CD14-positive monocyte (primary cell): ENCODE measurements at places on chromosomes 5 and 9.

DNA sequence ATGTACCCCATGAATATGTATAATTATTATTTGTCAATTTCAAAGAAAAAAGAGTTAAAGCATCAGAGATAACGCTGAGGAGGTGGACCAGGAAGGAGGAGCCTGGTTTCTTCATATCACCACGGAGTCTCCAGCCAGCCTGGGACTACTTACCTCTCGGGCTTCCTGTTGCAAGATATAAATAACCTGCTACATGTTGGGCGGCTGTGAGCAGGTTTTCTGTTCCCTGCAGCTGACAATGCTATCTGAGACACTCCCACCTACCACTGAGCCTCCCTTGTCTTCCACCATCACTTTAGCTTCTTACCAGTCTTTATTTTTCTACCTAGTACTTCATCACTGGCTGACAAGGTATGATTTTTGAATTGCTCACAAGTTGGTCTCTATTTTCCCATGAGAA lies 102.7 kb upstream of the CPEB4 start:
- DNase-seq, result no peak

- no peak for DNase-seq
Observed at GRCh38 chr9:135215571-135216161, 128.2 kb downstream of the OLFM1 start.

DNA sequence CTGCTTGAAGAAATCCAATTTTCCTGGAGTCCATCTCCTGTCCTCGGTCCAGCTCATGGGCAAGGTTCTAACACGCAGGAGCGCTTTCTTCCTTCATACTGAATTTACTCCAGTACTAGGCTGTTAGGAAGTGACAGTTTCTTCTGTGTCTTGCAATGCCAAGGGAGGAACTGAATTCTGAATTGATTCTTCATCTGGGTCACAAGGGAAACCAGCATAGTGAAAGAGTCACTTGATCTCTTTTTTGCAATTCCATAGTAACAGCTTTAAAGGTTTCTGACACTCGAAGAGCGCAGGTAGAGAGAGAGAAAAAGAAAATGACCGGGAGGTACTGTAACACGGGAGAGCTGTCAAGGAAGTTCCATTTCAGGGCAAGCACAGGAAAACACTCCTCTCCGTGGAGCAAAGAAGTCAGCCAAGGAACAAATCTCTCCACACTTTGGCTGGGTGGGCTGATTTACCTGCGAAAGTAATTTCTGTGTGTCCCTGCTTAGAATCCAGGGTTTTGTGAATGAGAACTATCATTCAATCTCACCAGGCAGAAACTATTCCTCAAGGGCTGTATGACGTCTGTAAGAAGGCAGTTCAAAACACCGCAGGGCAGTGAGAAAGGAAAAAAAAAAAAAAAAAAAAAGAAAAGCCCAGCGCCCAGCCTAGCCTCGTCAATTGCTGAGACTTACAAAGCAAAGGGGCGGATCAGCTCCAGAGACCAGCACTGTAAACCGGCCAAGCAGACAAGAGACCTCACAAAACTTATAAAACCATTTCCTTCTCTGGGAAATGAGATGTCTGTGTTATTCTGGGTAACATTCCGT lies 617.8 kb downstream of the PDE4D start:
- DNase-seq, result peak; percentile 13

DNA sequence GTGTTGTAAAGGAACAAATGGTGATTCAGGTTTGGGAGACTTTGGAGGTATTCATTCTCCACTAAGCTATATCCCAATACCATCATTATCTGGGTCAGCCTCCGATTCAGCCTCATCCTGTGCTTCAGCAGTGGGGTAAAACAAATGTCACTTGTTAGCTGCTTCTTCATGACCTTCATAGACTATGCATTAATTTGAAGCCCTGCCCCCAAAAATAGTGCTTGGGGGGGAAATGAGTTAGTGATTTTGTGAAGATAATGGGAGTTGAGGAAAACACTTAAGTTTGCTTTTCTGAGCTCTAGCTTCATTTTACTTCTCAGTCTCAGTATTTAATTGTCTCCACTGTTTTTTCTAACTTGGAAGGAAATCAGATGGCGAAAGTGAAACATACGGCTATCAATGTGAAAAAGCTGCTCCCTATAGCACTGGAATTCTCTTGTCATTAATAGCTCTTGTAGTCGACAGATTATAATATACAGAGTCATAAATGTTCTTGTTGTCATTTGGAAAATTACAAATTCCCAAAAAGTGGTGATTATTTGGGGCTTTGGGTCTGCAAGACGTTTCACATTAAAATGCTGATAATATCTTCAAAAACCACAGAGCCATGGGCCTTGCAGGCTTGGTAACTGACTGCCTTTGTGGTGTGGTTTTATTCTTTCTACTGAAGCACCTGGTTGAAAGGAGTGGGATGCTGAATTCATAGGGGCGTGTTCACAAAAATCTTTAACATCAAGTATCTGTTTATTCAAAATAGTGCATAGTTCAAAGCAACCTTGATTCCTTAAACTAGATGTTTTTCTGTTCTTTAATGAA lies 40.0 kb downstream of the PIK3R1 start:
- peak; percentile 19 for DNase-seq

- DNase-seq, result no peak
Observed at GRCh38 chr9:30622561-30622960, 1761.9 kb upstream of the ACO1 start.

- no peak for DNase-seq
Observed at GRCh38 chr9:108645520-108645919, 210.3 kb downstream of the ACTL7B start.

DNA sequence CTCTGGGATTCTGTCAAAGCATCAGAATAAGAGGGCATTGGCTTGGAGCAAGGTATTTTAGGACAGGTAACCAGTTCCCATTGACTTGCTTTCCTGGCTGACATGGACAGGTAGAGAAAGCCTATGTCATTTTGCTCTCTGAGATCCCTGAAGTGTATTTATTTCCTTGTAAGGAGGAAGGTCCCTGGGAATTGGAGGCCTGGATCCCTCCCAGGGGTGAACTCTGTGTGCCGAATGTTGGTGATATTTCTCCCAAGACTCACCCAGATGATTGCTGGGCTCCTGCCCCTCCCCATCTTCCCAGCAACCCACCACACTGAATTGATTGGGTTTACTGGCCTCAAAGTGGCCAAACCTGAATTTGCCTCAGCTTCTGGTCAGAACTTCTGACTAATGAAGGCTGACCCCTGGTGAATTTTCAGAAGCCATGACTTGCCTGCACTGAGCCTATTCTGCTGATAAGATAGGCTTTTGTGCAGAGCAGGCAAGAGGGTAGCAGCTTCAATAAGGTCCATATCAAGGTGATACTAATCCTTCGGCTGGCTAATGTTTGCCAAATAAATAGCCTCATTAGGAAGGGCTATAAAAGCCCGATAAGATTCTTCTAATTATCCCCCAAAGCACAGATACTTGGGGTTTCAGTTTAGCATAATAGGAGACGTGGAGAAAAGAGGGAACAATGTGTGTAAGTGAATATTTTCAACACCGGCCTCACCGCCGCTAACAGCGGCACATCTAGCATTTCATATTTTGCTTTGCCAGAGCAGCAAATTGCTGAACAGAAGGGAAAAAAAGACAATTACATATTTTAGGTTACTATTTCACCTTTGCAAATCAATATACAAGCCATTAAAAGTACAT lies 152.9 kb upstream of the PITX1 start:
- DNase-seq, result no peak

DNA sequence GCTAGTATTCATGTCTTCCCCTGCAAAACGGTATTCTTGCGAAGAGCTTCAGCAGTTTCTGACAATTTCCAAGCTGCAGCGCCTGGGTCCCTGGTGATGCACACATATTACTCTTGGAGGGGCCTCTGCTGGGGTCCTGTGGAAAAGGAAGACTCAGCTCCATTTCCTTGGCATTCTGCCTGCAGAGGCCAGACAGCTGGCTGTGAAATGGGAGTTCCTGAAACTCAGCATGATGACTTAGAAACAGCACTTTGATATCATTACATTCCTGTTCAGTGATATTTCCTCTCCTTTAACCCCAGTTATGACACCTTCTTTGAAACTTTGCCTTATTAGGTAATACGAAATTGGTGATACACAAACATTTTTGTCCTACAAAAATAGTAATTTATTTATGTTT lies 98.5 kb downstream of the APBA1 start:
- DNase-seq, result no peak

- DNase-seq, result no peak
Observed at GRCh38 chr5:136730426-136730825, 365.1 kb upstream of the TRPC7 start.

GRCh38 chr5:113281194-113281593 lies 153.6 kb downstream of the TSSK1B start:
- DNase-seq, result no peak

DNA sequence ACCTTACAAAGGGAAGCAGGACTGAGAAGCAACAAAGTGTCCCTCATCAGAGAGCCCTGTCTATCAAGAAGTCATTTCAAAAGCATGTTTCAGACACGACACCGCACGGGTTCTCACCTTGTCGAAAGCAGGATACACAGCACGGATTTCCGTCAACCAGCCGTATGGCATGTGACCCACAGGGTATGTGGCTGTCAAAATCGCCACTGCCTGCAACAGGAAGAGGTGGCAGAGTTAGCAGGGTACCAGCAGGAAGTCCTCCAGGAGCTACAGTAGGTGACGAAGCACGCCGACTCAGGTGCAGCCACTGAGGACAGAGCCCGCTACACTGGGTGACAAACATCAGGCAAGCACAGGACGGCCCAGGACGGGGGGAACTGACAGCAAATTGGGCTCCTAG lies 81.2 kb downstream of the OTULIN start:
- DNase-seq, result no peak

DNA sequence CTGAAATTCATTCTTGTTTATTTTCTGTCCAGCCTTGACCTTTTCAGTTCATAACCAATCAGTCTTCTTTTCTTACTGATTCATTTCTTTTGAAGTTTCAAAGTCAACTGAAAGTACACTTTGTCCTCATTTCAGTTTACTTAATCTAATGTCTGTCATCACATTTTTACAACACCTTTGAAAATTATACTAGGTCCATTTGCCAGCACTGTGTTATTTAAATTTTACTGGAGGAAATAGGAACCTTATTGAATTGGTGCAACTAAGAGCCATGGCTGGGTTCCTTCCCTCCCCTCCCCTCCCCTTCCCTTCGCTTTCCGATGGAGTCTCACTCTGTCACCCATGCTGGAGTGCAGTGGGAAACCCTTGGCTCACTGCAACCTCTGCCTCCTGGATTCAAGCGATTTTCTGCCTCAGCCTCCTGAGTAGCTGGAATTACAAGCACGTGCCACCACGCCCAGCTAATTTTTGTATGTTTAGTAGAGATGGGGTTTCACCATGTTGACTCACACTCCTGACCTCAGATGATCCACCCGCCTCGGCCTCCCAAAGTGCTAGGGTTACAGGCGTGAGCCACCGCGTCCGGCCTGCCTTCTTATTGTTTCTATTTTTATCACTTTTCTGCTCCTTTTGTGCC lies 6.3 kb downstream of the RMI1 start:
- no peak for DNase-seq

- no peak for DNase-seq
Observed at GRCh38 chr9:101235105-101235866, 149.5 kb downstream of the BAAT start.

DNA sequence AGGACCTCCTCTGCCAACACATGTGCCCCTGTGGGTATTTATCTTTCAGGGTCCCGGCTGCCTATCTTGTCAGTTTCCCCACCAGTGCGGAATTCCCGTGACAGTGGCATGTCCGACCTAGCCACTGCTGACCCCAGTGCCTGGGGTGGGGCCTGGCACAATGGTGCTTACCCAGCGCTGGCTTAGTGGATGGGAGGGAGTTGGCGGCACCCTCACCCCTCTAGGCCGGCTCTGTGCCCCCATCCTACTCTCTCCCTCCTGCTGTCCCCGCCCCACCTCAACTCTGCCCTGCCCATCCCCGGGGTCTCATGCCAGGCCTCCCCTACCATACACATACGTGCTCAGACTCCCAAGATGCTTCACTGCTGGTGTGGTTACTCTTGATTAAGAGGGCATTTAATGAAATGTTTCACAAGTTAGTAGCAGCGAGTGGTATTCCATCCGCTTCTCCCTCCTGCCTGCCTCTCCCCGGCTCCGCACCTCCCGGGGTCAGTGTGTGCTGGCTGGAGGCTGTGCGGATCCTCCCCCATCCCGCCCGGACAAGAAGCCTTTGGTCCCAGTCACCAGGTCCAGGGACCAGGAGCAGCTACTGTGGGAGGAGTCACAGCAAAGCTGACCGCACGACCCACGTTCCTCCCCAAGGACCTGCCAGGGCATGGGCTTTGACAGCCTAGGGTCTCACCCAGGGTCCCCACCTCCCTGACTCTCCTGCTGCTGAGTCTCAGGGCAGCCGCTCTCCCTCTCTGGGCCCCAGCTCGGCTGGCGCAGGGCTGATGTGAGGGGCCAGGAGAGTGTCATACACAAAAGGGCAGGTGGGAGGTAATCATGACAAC lies 9.5 kb upstream of the QRFP start:
- DNase-seq, result no peak

- no peak for DNase-seq
Observed at GRCh38 chr5:166166071-166166470, 2125.4 kb upstream of the WWC1 start.
